Dermis microvascular lymphatic vessel endothelial cell (primary cell): ENCODE measurements at places on chromosomes 13 and 19. TPM values are rescaled to one million over a fixed set of nuclear protein-coding genes. Genes with fewer than 3 reads are reported as not detected.

The RAB3A gene
- total RNA-seq = 0.39 and 0.76 TPM in 2 replicates

The CYP2A7 gene
- total RNA-seq = not detected in 2 replicates

The F2RL3 gene
- 2.6 and 13.9 TPM in 2 replicates for total RNA-seq

The KLK10 gene
- total RNA-seq = 0.13 TPM in 1 of 2 replicates, not detected in the other

The NOP53 gene
- total RNA-seq = 71.5 and 106 TPM in 2 replicates

The MADCAM1 gene
- total RNA-seq = 0.13 TPM in 1 of 2 replicates, not detected in the other

The CNMD gene
- total RNA-seq = not detected in 2 replicates

The PSPN gene
- 0.64 and 1.0 TPM in 2 replicates for total RNA-seq

The S1PR4 gene
- 0.51 and 0.63 TPM in 2 replicates for total RNA-seq

The ZNF433 gene
- 1.2 and 2.0 TPM in 2 replicates for total RNA-seq

The COPE gene
- total RNA-seq = 161 and 214 TPM in 2 replicates

The SLC1A6 gene
- not detected in 2 replicates for total RNA-seq

The NLRP5 gene
- total RNA-seq = not detected in 2 replicates

The ZNF763 gene
- 1.2 and 1.6 TPM in 2 replicates for total RNA-seq

The CGB5 gene
- total RNA-seq = not detected in 2 replicates

The KIR2DL3 gene
- total RNA-seq = not detected in 2 replicates

The RXFP2 gene
- not detected in 2 replicates for total RNA-seq

The CNOT3 gene
- total RNA-seq = 4.9 and 6.7 TPM in 2 replicates

The TGDS gene
- 8.3 and 8.6 TPM in 2 replicates for total RNA-seq

The BEST2 gene
- total RNA-seq = not detected in 2 replicates

The COMP gene
- total RNA-seq = not detected in 2 replicates

The ZNF709 gene
- total RNA-seq = 3.1 and 3.5 TPM in 2 replicates

The CYP2S1 gene
- total RNA-seq = 0.38 and 0.39 TPM in 2 replicates

The TJP3 gene
- under 0.01 TPM in 2 replicates for total RNA-seq

The SBNO2 gene
- 14.8 and 29.0 TPM in 2 replicates for total RNA-seq

The COL5A3 gene
- total RNA-seq = 0.13 and 0.25 TPM in 2 replicates
